ENCODE measurements at places on chromosomes 3 and 15. TPM values are rescaled to one million over a fixed set of nuclear protein-coding genes. Genes with fewer than 3 reads are reported as not detected.
A peak's percentile ranks its signal among the peaks of the same experiment; 100 is the strongest.

GRCh38 chr3:144129536-144130214 lies 158.1 kb downstream of the DIPK2A start:
- no peak for DNase-seq

- no peak for DNase-seq
Measured at GRCh38 chr15:82040862-82041261, 5.0 kb downstream of the MEX3B start.

The IMPG2 gene
- total RNA-seq = 0.40 TPM

DNA sequence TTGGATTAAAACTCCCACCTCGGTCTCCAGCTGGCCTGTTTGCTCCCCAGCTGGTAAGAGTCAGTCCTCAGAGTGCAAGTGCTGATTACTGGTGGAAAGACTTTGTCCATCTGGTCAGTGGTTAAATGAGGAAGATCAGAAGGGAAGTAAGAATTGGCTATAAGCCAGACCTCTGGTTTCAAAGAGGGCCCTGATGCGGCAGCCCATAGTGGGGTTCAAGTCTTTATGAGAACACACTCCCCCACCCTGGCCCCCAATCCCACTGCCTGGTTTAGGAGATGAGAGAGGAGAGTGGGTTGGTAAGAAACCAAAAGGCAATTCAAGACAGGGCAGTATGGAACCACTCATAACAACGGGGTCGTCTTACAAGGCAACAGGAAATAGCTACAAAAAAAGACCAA lies 65.0 kb downstream of the FRMD4B start:
- no peak for DNase-seq

The GOLGA6L4 gene
- total RNA-seq = 2.1 TPM

DNA sequence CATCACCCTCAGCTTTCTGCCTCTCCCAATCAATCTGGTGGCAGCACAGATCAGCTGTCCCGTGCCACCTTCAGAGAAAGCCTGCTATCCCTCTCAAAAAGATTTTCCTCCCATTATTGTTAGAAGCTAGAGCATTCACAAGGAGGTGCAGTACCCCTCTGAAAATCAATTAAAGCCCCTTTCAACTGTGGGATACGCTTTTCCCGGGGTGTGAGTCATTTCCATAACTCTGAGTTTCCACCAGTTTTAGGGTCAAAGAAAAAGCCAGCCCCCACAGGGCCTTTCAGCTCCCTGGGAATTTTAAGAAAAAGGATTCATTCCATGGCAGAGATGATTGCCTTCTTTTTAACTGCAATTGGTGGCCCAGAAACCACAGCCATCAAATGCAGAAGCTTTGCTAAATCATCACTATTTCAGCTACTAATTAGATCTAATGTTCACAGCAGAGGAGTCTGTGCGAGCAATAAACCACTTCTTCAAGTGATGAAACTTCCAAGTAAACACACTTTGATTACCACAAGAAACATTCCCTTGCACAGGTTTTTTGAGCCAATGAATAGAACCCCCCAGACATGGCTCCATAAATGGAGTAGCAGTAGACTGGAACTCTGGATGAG lies 270.0 kb upstream of the TPRG1 start:
- DNase-seq = no peak

The GRIP2 gene
- 3.2 TPM for total RNA-seq

GRCh38 chr3:142269767-142270166 lies 44.4 kb upstream of the GK5 start:
- DNase-seq = no peak

- DNase-seq = peak; percentile 9
Measured at GRCh38 chr3:182959474-182960350, 20.6 kb downstream of the DCUN1D1 start.

The ACSBG1 gene
- 5.5 TPM for total RNA-seq

The LSAMP gene
- total RNA-seq = 36.6 TPM

GRCh38 chr15:99978426-99978825 lies 245.2 kb upstream of the LYSMD4 start:
- DNase-seq = no peak

The UACA gene
- 37.8 TPM for total RNA-seq

Measured in neural crest cell (in vitro differentiated cells).